Skeletal muscle cell (primary cell): ENCODE measurements at places on chromosomes 6 and 20.

GRCh38 chr20:4873396-4873795 is 127.9 kb downstream of the SLC23A2 start:
- DNase-seq, result no peak

GRCh38 chr6:43481075-43481474 is 3.7 kb downstream of the TJAP1 start:
- no peak for DNase-seq

GRCh38 chr6:61622601-61623000 is 663.4 kb downstream of the KHDRBS2 start:
- DNase-seq, result no peak

DNA sequence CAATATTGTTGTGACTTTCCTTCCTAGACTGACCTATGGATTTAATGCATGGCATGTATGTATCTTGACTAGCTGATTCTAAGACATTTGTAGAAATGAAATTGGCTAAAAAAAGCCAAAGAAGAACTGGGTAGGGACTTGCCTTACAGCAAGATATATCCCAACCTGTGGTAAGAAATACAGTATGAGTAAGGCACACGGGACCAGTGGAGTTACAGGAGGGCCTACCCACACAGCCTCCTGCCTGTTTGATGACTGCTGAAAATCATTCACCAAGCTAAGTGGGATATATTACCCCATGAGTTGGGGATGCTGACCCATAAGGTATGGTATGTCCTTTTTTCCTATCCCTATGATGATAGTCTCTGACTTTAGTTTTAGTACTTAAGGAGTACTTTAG is 112.2 kb downstream of the INSM1 start:
- no peak for DNase-seq

DNA sequence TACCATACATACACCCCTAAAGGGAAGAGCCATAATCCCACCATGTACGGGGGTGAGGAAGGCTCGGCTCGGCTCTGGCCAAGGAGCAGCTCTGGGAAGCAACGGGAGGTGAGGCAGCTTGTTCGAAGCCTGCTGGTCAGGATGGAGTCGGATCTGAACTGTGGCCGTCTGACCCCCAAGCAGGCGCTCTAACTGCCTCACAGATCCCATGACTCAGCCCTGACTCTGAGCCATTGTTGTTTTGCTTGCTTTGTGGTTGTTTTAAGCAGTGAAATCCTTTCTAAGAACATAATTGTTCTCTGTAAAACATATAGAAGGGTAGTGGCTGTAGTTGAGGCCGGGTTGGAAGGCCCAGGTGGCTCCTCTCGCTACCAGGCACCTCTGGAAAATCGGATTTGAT is 10.9 kb downstream of the C6orf132 start:
- DNase-seq, result peak; percentile 53

GRCh38 chr6:2215342-2215741 is 30.1 kb downstream of the GMDS start:
- DNase-seq, result no peak

- DNase-seq, result no peak
These were observed 6.7 kb downstream of the SRC start for GRCh38 chr20:37352608-37352980.

GRCh38 chr6:118659513-118660217 is 8.3 kb upstream of the CEP85L start:
- no peak for DNase-seq

DNA sequence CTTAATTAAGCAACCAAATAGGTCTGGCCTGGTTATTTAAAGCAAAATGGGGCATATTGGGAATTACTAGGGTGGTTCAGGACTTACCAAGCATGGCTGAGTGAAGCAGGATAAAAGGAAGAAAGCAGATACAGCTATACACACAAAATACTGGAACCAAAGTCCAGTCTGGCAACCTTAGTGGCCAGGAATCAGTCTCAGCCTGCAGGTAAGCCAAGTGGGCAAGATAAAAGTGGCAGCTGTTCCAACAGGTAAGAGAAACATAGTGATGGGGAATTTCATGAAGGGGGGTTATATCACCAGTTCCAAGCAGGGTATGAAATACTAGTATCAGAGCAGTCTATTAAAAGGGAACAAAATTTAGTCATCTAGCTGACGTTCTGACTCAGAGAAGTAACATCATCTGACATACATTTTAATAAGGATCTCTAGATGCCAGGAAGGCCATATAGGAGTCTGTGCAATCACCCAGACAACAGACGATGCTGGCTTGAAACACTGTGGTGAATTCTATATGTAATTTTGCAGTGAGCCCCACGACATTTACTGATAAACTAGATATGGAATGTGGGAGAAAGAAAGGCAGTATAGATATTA is 292.1 kb upstream of the HSF2 start:
- no peak for DNase-seq

DNA sequence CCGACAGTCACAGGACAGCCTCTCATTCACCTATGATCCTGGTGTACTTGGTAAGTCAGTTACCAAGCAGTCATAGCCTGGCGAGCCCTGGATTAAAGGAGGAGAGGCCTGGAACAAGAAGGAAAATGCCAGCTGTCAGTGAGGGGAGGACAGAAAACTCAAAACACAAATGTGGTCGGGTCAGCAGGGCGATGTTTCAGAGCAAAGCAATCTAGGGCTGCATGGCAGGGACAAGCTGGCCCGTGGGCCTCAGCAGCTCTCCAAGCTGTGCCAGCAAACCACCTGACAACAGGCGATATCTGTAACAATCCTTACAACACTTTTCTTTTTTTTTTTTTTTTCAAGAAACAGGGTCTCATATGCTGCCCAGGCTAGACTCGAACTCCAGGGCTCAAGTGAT is 40.3 kb downstream of the MGME1 start:
- DNase-seq, result no peak

DNA sequence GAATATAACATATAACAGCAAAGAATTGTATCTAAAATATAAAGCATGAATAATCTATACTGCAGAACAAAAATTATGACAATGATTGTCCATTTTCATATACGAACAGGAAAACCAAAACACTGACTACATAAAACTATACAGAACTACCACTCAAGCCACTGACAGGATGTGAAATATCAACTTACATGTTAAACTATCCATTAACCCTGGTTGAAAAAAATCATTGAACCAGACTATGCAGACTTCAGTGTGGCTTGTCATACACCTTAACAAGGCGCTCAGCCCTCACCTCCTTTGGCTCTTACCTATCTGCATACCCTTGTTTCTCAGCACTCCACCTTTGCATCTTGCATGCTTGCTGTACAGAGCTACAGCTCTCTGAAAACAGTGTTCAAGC is 34.9 kb downstream of the ASCC3 start:
- DNase-seq, result no peak

DNA sequence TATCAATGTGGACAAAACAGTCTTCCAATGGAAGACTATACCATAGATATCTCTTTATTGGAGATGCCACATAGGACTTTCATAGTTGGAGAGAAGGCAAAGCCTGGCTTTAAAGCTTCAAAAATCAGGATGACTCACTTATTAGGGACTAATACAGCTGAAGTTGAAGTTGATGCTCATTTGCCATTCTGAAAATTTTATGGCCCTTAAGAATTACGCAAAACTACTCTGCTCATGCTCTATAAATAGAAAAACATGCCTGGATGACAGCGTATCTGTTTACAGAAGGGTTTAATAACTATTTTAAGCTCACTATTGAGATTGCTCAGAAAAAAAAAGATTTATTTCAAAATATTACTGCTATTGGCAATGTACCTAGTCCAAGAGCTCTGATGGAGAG is 155.5 kb upstream of the DST start:
- DNase-seq, result peak; percentile 64

- DNase-seq, result no peak
These were observed 20.3 kb upstream of the GTF3C6 start for GRCh38 chr6:110938171-110938570.

- DNase-seq, result no peak
These were observed 96.2 kb downstream of the SNX5 start for GRCh38 chr20:17872434-17872833.

DNA sequence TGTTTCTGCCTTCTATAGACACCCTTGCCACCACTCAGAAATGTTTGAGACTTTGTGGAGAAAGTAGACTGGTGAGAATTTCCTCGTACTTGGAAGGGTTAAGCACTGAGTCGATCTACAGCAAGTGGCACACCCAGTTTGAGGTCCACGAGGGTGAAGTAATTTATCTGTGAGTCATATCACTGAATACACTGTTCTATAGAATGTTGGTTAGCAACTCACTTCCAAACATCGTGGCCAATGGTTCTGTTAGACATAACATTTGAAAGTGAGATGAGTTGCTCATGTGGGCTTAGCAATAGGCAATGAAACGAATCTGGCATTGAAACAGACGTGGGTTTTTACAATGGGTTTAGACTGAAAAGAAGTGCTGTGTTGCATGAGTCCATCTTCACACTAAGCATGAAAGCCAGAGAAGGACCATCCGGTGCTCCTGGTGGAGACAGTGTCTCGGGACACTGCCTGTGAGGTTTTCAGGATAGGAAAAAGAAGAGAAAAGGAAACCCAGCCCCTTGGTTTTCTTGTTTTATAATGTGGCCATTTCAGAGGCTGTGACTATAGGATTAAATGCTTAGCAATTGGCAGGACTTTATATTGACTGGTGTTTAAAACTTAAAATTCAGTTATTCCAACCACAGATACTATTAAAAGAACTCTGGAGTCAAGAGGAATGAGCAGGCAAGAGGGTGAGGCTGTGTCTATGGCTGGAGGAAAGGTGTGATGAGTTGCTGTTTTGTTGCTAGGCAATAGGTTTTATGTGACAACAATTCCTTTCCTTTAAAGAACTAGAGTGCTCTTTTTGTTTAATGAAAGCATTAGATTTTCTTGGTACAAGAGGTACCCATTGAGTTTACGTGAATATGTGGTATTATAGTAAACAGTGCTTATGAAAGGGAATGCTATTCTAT is 31.0 kb upstream of the EZR start:
- peak; percentile 66 for DNase-seq

- DNase-seq, result no peak
These were observed 93.4 kb upstream of the MPC1 start for GRCh38 chr6:166476061-166476591.

- DNase-seq, result no peak
These were observed 10.3 kb downstream of the TOP1 start for GRCh38 chr20:41038878-41039404.

DNA sequence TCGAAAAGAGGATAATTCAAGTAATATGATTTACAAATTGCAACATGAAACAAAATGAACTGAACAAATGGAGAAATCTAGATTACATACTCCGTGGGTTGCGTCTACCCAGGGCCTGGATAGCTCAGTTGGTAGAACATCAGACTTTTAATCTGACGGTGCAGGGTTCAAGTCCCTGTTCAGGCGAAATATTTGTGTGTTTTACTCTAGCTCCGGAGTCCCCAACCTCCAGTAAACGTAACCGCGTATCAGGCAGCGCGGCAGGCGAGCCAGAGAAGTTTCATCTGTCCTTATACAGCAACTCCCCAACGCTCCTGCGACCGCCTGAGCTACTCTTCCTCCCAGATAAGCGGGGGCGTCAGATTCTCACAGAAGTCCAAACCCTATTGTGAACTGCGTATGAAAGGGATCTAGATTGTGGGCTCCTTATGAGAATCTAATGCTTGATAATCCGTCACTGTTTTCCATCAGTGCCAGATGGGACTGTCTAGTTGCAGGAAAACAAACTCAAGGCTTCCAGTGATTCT is 176.1 kb downstream of the TRIM27 start:
- peak; percentile 4 for DNase-seq

- no peak for DNase-seq
These were observed 32.5 kb downstream of the TFEB start for GRCh38 chr6:41702771-41703494.

GRCh38 chr6:135126729-135127128 is 54.4 kb upstream of the MYB start:
- no peak for DNase-seq

GRCh38 chr6:161949531-161949930 is 675.7 kb upstream of the AGPAT4 start:
- no peak for DNase-seq

GRCh38 chr6:17149571-17149970 is 47.7 kb downstream of the STMND1 start:
- DNase-seq, result no peak

GRCh38 chr20:36086767-36087166 is 67.8 kb upstream of the EPB41L1 start:
- no peak for DNase-seq

DNA sequence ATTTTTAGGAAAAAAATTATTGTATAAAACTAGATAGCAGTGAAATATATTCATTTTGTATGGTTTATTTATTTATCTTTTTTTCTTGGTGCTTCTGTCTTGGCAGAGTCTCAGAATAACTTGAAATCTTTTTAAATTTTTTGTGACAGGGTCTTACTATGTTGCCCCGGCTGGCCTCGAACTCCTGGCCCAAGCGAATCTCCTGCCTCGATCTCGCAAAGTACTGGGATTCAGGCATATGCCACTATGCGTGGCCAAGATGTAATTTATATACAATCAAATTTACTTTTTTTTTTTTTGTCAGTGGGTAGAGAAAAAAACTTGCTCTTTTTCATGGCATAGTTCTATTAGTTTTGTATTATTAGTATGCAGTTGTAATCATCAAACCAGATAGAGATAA is 13.7 kb downstream of the CBFA2T2 start:
- DNase-seq, result no peak

- peak; percentile 69 for DNase-seq
These were observed 40.3 kb downstream of the STX11 start for GRCh38 chr6:144190593-144190992.

GRCh38 chr20:1822564-1823449 is 72.4 kb upstream of the SIRPA start:
- DNase-seq, result no peak

DNA sequence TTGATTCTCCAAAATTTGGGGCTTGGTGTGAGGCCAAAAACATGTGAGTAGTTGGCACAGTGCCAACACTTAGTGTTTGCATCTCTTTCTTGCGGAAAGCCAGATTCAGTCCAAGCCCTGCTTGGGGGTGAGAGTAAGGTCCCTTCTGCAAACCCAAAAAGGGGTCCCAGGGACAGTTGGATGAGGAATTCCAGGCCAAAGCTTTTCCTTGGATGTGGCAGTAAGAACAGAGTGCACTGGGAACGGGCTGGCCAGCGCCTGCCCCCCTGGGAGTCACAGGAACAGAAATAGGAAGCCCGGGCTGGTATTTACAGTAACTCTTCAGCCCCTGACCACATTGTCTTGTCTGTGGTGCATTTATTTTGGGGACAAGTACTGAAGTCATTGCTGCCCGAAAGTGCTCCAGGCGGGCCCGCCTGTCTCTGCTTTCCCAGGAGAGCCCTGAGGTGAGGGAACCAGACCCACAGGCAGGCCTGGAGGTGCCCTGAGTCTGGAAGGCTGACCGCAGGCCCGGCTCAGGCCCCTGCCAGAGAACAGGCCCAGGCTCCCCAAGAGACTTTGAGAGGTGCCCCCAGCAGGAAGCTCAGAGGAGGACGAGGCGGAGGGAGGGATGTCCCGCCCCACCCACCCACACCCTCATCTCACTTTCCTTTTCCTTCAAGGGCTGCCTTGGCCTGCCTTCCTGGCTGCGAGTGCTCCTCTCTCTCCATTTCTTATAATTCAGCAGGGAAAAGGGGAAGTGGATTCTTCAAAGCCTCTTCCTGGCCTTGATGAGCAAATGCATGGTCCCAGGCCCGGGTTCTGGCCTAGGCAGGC is 218.4 kb downstream of the MAFB start:
- no peak for DNase-seq

GRCh38 chr20:25991051-25991755 is 294.6 kb upstream of the ZNF337 start:
- no peak for DNase-seq

GRCh38 chr20:3932681-3933080 is 43.5 kb downstream of the PANK2 start:
- no peak for DNase-seq
